Adipocyte (in vitro differentiated cells): ENCODE measurements at places on chromosomes 7 and 10.

GRCh38 chr7:131501422-131501821, 55.0 kb downstream of the PODXL start:
- peak; percentile 31 for DNase-seq

DNA sequence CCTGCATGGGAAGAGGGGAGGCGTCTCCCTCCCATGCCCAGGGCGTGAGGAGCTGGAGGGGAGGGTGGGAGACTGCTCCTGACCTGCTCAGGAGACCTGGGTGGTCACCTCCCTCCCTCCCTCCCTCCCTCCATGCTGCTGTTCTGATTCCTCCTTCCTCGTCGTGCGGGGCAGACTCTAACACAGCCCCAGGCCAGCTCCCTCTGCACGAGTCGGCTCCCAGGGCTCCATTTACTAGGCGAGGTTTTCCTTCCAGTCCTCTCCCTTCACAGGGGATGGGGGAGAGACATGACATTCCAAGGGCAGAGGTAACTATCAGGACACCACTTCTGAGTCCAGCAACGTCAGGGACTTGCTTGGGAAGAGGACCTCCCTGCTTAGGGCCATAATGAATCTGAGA, 23.6 kb downstream of the VIPR2 start:
- no peak for DNase-seq

DNA sequence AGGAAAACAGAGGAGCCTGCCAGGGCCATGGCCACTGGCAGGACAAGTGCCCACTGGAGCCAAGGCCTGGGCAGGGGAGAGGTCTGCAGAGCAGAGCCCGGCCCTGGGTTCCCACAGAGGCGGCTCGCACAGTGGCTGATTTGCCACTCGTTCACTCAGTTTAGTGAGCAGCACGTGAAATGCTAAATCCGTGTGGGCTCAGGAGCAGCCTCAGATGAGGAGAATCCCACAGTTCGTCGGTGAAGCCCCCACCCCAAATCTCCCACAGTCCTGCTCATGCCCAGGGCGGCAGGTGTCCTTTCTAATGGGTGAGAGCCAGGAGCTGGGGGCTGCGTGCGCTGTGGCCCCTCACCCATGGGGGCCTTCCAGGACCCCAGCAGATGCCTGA, 107.7 kb upstream of the FAM20C start:
- no peak for DNase-seq

GRCh38 chr10:31578951-31579350, 259.9 kb downstream of the ZEB1 start:
- DNase-seq, result no peak

GRCh38 chr10:52040486-52040885, 273.6 kb upstream of the DKK1 start:
- DNase-seq, result no peak

DNA sequence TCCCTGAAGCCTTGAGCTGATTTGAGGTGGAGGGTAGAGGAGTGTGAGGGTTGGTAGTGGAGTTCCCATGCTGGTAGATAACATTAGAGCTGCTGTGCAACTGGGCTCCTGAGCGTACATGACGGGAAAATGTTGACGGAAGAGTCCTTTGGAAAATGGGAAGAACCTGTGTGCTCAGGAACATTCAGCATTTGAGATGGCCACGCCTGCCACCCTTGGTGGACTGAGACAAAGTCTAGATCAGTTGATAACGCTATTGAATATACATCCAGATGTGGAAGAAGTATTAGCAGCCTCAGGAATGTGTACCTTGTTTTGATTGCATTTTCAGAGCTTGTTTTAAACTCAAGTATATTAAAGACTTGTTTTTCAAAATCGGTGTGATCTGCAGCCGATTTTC, 16.1 kb downstream of the PCBD1 start:
- no peak for DNase-seq

- DNase-seq, result no peak
Observed at GRCh38 chr7:4871056-4871680, 9.3 kb upstream of the PAPOLB start.

DNA sequence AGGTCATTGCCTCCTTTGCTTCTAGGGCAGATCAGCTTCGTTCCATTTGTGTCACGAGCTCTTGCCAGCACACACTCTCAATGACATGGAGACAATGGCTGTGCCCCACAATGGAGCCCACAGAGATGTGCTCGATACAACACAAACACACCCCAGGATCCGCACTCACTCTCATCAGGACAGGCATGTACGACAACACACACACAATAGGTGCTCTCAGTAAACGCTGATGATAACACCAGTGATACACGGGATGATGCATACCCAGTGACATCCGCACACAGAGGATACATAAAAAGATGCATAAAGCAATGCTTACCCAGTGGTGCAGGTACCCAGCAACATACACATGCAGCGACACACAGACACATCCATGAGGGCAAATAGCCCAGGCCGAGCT, 61.2 kb upstream of the LBX1 start:
- DNase-seq, result no peak

DNA sequence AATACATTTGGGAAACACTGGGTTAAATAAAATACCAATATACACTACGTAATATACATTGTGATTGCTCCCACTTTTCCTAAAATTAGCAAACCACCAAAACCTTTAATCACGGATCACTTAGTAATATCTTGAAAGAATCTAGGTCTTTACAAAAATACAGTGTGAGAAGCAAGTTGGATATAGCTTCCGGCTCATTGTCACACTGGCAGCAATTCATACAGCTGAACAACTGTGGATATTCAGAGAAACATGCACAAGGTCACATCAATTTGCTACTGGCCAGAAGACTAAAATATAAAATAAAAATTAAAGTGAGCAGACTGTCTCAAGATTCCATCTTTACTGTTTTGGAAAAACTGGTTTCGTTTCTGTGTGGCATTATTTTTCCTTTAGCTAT, 69.1 kb downstream of the ZNF438 start:
- DNase-seq, result no peak

DNA sequence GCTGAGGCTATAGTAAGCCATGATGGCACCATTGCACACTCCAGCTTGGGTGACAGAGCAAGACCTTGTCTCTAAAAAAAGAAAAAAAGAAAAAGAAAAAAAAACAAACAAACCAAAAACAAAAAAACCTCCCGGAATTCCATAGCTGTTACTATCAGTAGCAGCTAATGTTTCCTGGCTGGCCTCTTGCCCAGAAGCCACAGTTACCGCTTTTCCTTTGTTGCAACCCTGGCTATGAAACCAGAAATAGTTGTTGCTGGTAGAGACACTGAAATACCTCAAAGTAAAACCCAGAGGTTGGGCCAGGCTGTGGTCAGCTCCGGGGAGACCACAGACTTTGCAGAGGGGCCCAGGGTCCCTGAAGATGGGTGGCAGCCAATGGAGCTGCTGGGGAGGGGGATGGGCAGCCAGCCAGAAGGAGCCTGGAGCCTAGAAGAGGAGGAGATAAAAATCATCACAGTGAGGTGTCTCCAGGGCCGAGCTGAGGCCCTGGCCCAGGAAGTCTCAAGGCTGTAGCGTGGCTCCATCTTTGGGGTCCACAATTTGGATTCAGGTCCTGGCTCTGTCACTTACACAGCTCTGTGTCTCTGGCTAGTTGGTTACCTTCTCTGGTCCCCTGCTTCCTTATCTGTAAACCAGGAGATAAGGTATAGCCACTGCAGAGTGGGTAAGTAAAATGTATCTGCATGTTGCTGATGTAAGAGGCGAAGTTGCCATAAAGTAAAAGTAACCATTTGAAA, 3.4 kb upstream of the CHST12 start:
- peak; percentile 96 for DNase-seq

DNA sequence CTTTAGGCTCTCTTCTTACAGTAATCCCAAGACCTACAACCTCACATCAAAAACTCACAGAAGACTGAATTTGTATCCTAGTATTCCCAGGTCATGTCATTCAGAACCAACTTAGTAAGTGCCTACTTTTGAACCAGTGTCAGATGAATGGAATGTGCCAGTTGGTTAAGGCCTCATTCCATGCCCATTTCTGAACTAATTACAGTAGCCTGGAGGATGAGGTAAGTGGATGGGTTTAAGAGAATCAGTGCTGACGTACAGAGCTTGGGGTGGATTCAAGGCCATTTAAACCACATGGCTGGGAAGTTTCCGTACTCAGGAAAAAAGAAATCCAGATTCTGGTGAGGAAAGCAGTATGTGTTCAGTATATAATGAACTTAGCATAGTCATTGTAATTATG, 21.9 kb upstream of the FOXP2 start:
- DNase-seq, result peak; percentile 10

GRCh38 chr10:600876-601659, 88.4 kb downstream of the DIP2C start:
- peak; percentile 29 for DNase-seq

DNA sequence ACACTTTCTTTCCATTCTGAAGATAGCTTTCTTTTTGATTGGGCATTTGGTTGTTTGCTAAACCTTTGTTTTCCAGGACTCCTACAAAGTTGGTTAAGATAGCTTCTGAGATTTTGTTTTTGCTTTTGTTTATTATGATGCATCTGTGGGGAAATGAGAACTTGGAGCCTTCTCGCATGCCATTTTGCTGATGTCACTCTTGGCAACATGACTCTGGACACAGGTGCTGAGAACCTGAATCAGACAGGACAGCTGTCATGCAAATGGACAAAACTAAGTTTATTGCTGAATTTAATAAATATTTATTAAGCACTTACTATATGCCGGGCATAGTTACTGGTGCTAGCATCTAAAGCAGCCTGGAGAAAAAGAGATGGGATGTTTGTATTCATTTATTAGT, 274.1 kb downstream of the ZEB1 start:
- no peak for DNase-seq

GRCh38 chr7:121475806-121476205, 79.7 kb upstream of the FAM3C start:
- no peak for DNase-seq

DNA sequence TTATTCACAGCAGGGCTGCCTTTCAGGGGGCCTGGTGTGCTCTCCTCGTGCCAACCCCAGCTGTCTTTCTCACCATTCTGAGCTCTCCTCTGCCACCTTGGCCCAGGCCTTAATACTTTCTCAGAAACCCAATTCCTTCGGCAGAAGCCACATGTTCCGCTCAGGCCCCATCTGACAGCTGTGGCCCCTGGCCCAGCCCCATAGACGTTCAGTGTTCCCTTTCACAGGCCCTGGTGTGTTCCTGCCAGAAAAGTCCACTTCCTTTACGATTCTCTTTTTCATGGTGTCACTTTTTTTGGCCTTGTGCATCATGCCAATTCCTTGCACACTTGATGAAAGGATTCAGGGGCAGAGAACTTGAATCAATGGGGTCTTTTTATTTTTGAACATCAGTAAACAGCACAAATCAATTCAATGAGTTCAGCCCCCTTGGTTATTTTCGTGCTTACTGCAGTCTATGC, 15.9 kb upstream of the GPNMB start:
- no peak for DNase-seq

DNA sequence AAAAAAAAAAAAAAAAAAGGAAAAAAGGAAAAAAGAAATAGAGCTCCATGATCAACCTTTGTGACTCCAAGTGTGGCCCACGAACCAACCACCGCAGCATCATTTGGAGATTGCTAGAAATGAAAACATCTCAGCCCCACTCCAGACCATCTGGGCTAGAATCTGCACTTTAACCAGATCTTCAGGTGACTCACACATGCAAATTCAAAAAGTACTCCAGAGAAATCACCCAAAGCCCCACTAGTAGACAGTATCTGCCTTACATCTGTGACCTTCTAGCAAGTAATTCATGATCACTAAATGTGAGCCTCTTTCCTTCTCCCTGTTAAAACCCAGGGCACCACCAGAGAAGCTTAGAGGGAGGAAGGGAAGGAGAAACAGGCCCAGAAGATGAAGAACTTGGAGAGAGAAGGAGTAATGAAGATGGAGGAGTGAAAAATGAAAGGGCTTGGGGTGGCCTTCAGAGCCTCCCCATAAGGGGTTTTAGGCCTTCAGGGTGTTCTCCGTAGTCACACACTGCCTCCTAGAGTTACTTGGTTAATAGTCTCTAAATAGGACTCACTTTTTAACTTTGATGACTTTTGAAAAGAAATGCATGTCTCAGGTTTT, 94.0 kb downstream of the SLC37A3 start:
- peak; percentile 28 for DNase-seq

- no peak for DNase-seq
Observed at GRCh38 chr10:118760265-118760664, 5.5 kb upstream of the CACUL1 start.

GRCh38 chr7:108014215-108014614, 11.3 kb upstream of the LAMB1 start:
- no peak for DNase-seq

DNA sequence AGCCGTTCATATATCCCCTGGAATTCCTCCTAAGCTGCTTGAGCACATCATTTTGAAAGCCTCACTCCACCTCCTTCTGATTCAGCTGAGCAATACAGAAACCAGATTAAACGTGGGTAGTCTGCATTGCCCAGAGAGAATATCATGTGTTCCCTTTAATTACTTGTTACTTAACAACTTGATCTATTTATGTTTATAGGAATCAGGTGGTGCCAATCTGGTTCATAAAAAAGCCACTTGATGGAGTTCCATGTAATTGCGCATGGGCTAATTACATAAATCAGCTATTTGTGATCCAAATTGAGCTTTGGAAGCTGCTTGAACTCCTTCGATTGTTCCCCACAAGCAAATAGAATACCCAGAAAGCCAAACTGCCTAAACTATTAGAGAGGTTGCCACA, 114.7 kb upstream of the ADCY1 start:
- DNase-seq, result no peak

DNA sequence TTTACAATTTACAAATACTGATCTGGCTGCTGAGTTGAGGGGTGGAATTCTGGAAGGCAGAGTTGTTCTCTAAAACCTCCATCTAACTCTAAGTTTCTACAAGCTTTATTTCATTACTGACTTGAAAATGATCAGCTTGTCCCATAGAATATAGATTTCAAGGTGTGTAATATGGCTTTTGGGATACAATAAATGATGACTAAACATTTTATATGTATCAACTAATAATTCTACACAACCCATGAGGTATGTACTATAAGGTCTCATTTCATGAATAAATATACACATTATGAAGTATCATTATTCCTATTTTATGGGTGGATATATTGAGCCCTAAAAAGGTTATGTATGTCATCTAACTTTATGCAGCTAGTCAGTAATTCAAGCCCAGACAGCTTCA, 1214.3 kb upstream of the SORCS1 start:
- DNase-seq, result no peak

DNA sequence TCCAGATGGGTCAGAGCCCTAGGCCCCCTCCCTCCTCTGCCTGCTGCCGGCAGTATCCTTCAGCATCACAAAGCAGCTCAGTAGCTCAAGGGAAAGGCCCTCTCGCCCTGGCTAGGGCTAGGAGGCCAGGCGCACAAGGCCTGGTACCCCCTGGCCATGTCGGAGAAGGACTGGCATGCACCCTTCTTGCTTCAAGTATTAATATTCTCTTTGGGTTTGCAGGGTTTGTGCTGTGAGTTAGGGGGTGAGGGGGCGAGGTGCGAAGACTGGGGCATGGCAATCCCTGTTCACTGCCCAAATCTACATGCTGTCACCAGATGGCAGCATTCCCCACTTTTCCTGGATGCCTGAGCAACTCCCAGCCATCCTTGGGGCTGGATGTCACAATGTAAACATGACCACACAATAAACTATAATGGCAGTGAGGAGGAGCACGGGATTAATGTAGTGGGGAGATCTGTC, 105.2 kb downstream of the NEURL1 start:
- DNase-seq, result peak; percentile 86
